ENCODE measurements at places on chromosomes 16 and 17.
A peak's percentile ranks its signal among the peaks of the same experiment; 100 is the strongest.

- no peak for DNase-seq
Observed at GRCh38 chr16:53803998-53804397, 100.0 kb downstream of the FTO start.

DNA sequence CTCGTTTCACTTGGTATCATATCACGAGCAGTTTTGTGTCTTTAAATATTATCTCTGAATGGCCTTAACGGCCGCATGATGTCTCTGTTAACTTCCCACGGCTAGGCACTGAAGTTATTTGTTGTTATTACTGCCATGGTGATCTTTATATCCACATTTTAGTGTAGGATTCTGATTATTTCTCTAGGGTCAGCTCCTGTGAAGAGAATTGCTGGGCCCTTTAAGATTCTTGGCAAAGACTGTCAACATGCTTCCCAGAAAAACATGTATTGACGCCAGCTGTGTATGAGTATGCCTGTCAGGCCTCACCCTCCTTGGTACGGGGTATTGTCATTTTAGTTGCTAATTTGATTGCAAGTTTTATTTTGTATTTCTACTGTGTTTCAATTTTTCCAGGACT lies 263.5 kb downstream of the SNX29 start:
- no peak for DNase-seq

- peak; percentile 4 for DNase-seq
Observed at GRCh38 chr16:8370374-8371270, 219.7 kb downstream of the TMEM114 start.

GRCh38 chr17:49986396-49987289 lies 8.4 kb downstream of the DLX3 start:
- no peak for DNase-seq

- peak; percentile 63 for DNase-seq
Observed at GRCh38 chr17:17837380-17837821, 615 bp upstream of the SREBF1 start.

- DNase-seq: no peak
Observed at GRCh38 chr17:43733956-43734355, 24.6 kb downstream of the SOST start.

DNA sequence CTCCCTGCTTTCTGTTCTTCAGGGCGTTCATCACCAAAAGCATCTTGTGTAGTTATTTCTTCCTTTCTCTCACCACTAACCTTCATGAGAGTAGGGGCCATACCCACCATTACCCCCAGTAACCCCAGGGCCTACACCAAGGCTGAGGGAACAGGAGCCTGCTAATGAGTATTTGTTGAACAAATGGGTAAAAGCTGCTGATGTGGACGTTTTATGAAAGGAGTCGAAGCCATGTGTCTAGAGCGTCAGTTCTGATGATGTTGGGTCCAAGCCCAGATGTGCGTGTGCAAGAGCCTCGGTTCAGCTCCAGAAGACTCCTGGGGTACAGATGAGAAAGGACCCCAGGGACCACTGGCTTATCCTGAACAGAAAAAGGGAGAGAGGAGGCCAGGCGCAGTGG lies 77.1 kb upstream of the TBC1D3K start:
- DNase-seq: no peak

GRCh38 chr16:1414532-1415260 lies at the start of gene UNKL:
Gene UNKL, minus strand, starts transcription at chr16:1414704. Its CDS starts 13 bp downstream, at chr16:1414691.
- DNase-seq: no peak

DNA sequence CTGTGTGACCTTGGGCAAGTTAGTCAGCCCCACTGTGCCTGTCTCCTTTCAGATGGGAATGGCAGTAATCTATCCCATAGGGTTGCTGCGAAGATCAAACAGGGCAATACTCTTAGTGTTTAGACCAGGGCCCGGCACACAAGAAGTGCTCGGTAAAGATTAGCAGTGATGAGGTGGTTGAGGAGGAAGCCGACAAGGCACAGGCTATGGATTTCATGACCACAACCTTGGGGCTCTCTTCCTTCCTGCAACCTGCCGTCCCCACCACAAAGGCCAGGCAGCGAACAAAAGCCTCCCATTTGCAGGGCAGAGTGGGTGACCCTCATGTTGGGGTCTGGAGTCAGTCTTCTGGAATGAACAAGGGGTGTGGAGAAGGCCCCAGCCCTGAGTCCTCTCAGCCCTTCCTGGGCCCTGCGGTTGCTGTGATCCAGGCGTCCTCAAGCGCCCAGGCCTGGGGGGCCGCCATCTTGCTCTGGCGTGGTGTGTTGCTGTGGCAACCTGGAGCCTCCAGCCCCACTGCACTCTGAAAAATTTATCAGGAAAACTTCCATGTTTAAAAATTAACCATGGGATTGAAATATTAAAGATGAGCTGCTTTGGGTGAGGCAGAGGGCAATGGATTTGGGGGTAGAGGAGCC lies 9.8 kb downstream of the ADAM11 start:
- no peak for DNase-seq

DNA sequence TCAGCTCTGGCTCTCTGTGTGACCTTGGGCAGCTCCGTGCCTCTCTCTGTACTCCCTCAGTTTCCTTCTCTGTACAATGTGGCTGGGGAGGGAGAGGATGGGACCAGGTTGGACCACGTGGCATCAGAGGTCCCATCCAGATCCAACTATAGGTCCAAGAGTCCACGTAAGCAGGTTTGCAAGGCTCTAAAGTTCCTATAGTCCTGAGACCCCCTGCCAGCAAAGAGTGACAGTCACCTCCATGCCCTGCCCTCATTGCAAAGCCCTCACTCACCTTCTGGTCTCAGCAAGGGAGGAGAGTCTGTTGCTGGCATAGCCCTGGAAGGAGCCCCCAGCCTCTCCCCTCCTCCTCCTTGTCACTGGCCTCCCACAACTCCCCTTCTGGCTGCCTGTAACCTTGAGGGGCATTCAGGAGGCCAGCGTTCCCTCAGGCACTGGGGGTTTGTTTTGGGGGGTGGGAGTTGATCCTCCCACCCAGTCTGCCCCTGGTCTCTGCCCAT lies 6.1 kb upstream of the DRC7 start:
- DNase-seq: no peak

DNA sequence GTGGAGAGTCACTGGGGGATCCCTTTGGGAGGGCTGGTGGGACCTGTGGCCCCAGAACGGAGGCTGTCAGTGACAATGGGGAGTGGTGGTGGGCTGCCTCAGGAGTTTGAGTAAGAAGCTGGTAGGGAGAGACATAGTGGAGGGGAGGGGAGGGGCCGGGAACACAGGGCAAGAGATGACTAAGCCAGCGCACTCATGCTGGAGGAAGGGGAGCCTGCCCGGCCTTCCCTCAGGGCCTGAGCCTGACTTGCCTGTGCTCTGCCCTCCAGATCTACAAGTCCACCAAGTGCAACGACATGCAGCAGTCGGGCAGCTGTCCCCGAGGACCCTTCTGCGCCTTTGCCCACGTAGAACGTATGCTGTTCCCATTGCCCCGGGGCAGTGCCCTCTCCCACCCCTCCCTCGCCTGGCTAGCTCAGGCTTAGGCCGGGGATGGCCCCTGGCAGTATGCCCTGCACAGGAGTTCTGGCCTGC lies 29.3 kb downstream of the UNC13D start:
- DNase-seq: peak; percentile 66

DNA sequence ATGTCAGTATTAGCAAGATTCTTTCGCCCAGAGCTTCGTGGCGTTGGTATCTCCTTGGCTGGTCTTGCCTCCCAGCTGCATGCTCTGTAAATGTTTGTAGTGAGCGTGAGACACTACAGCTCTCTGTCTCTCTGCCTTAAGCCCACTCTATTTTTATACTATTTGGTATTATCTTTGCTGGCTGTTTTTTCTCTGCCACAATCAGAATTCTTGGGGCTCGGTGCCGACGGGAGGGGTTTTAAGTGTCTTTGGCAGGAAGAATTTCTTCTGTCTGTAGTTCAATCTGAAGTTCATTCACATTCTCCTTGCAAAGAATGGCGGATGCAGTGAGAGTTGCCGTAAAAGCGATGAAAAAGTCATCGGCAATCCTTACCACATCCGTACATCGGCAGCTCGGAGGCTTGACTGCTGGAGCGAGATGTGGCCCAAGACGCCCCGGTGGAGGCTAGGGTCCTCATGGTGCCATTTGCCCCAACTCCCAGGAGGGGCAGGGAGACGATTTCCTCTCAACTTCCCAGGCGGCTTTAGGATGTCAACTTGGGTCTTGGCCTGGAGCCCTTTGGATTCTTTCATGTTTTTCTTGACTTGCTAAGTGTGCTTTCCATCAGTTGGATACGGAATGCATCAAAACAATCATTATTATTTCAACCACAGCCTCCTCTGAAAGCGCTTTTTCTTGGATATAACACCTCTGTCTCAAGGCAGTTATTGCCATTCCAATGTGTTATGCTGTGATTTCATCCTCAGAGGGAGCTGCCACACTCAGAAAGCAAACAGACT lies 132.3 kb upstream of the SDK2 start:
- DNase-seq: no peak

GRCh38 chr17:67576471-67577115 lies 141.1 kb upstream of the NOL11 start:
- DNase-seq: no peak

DNA sequence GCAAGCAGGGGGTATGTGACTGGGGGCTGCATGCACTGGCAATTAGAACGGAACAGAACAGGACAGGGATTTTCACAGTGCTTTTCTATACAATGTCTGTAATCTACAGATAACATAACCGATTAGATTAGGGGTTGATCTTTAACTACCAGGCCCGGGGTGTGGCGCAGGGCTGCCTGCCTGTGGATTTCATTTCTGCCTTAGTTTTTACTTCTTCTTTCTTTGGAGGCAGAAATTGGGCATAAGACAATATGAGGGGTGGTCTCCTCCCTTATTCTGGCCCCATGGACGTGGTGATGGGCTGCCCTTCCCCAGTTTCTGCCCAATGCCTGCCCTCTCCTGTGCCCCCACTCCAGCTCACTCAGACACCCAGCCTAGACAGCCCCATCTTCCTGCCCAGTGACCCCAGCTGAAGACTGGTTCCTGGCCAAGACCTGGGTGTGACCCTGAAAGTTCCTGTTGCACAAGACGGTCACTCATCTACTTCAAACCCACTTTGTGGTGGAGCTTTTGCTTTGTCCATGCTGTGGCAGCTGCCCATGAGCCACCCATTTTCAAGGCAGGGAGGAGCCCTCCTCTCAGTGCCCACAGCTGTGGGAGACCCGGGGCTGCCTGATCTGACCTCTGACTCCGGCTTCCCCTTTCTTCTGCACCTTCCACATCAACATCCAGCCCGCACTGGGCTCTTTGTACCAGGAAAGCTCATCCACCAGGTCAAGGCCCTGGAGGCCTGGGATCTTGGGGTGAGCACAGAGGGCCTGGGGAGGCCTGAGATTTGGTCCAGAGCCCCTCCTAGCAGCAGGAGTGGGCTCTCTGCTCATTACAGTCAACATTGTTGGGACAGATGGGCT lies 18.6 kb downstream of the ALOX12B start:
- no peak for DNase-seq

DNA sequence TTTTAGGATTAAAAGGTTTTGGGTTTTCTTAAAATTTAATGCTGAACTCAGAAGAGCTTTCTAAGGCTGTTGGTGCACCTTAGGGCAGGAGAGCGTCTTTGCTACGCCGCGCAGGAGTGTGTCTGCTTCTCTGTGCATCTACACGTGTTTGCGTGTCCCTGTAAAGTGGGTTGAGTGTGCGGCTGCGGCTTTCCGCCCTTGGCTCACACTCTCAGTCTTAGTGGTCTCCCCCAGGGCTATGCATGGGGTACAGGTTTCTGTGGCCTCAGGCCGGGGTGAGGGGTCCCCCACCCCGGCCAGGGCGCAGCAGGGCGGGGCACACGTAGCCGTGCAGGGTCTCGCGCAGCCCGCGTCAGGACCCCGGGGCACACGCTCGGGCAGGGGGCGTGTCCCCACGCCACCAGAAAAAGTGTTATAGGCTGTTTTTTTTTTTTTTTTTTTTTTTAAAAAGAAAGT lies 727 bp upstream of the TENT4B start:
- DNase-seq: no peak

DNA sequence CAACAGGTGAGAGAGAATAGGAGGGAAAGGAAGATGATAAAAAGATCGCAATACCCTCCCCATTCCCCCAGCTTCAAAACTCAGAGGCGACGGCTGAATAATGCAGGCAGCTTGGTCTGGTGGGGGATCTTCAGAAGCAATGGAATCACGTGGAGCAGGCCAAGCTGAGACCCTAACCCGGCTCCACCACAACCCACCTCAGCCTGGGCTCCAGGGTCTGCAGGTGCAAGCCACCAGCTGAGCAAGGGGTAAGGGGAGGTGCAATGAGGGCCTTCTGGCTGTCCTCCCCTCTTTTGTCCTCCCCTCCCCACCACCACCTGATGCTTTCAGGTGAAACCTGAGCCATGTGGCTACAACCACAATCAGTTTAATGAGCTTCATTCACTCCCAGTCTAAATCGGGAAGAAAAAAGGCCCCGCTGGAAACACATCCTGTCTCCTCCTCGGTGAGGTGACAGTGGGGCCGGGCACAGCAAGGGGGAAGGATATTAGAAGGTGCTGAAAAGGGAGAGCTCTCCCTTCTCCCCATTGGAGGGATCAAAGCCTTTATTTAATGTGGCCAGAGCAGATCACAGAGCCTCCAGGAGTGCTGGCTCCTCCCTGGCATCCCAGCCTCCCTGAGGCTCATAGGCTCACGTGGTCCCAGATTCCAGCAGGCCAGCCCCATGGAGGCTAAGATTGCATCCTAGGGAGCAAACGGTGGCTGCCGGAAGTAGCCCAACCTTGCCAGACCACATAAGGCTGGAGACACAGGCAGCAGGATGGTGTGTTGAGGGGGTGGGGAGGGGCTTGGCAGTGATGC lies 261.0 kb downstream of the SOX9 start:
- DNase-seq: no peak

DNA sequence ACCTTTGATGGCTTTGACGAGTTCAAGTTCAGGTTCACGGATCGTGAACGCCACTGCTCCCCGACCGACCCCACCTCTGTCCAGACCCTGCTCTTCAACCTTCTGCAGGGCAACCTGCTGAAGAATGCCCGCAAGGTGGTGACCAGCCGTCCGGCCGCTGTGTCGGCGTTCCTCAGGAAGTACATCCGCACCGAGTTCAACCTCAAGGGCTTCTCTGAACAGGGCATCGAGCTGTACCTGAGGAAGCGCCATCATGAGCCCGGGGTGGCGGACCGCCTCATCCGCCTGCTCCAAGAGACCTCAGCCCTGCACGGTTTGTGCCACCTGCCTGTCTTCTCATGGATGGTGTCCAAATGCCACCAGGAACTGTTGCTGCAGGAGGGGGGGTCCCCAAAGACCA lies 17.6 kb downstream of the NOD2 start:
- DNase-seq: no peak

DNA sequence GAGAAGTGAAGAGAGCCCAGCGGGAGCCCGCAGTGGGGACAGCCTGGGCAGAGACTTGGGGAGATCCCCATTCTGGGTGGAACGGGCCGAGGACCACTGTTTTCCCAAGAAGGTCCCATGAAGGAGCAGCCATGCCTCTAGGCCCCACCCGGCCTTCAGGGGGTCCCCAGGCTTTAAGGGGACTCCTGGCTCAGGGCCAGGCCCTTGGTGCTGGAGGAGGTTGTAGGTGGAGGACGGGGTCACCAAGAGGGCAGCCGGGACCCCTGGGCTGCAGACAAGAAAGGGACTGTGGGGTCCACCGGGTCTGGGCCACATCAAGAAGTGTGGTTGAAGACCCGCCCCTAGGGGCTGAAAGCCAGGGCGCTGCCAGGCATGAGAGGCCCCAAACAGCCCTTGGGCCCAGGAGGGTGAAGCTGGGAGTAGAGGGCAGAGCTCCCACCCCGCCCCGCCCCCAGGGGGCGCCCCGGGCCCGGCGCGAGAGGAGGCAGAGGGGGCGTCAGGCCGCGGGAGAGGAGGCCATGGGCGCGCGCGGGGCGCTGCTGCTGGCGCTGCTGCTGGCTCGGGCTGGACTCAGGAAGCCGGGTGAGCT lies at the start of gene PRSS21:
TSS of gene PRSS21 (plus strand) at position 487 of the 589 bp plus-strand sequence. CDS start at position 519, 32 bp downstream.
- no peak for DNase-seq

- no peak for DNase-seq
Observed at GRCh38 chr17:76982408-76983074, 114.3 kb downstream of the MGAT5B start.

Data from HFFc6 (cell line).